ENCODE measurements at places on chromosomes 3 and 15.

- DNase-seq, result no peak
Measured at GRCh38 chr3:4589475-4590097, 96.4 kb downstream of the ITPR1 start.

- DNase-seq, result no peak
Measured at GRCh38 chr3:65448120-65448519, 590.6 kb downstream of the MAGI1 start.

- no peak for DNase-seq
Measured at GRCh38 chr3:118207271-118207670, 827.4 kb downstream of the IGSF11 start.

- no peak for DNase-seq
Measured at GRCh38 chr3:49865198-49865784, 4.4 kb downstream of the CAMKV start.

- DNase-seq, result no peak
Measured at GRCh38 chr3:86958534-86958933, 32.4 kb downstream of the VGLL3 start.

GRCh38 chr3:58528629-58529028 is 8.4 kb downstream of the ACOX2 start:
- DNase-seq, result peak; percentile 8

- no peak for DNase-seq
Measured at GRCh38 chr3:43629257-43629656, 7.4 kb upstream of the ANO10 start.

- DNase-seq, result no peak
Measured at GRCh38 chr3:147975165-147975564, 566.0 kb downstream of the ZIC1 start.

GRCh38 chr3:98733812-98734281 is 29.3 kb upstream of the ST3GAL6 start:
- no peak for DNase-seq

DNA sequence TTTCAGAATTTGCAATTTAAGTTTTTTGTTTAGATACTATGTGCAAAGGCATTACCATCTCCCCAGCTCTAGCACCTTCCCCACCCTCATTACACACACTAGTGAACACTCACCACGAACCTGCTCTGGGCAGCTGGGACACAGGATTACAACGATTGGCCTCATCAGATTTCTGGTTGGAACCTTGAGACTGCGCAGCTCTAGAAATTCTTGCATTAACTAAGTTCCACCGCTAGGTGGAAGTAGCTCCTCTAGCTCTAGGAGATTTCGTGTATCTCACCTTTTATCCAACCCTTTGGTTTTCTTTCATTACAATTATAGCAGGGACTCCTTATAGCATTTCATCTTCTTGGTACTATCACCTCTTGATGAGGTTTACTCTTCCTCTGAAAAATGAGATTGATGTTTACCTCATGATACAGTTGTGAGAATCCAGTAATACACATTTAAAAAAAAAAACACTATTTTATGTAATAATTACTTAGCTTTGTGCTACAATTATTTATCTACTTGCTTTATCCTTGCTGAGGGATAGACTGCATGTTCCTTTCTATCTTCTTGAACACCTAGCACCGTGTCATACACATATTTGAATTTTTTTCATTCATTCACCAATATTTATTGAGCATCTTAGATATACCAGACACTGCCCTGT is 28.7 kb upstream of the PLOD2 start:
- DNase-seq, result peak; percentile 10

GRCh38 chr3:47378869-47379268 is 2.0 kb upstream of the PTPN23 start:
- DNase-seq, result no peak
